ENCODE measurements at places on chromosomes 16 and 17.

- H3K27ac ChIP-seq = no peak overlapping the region
- H3K4me1 ChIP-seq = peaks cover 4% of the 10 kb centered on the region
- no peaks in the 10 kb centered on the region for H3K27me3 ChIP-seq
- no peak for DNase-seq
These were observed 22.3 kb downstream of the ERN1 start for GRCh38 chr17:64107500-64108236.

DNA sequence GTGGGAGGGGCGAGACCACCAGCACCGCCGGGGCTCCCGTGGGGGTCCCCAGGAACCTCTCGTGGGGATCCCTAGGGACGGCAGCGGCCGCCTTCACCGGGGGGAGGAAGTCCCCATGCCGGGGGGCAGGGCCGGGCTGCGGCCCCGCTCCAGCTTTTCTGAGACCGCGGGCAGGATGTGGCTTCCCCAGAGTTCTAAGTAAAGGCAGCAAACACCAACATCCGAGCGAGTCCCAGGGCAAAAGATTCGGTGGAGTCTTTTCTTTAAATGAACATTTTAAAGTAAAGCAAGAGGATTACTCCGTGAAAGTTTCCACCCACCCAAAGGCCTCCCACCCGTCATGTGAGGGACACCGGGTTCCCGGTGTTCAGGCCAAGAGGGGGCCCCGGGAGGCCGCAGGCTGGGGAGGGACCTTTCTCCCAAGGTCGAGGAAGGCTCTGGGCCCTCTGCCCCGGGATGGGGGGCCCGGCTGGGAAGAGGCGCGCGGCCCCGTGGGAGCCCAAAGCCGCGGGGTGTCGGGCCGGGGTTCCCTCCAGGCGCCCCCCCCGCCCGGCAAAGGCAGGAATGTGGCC lies 137.2 kb upstream of the RPH3AL start:
- DNase-seq = no peak
- H3K4me1 ChIP-seq = peaks cover 9% of the 10 kb centered on the region
- no peaks in the 10 kb centered on the region for H3K36me3 ChIP-seq
- H3K4me3 ChIP-seq = peak overlapping the region; percentile 59
- no peak overlapping the region for H3K27ac ChIP-seq

- no peak overlapping the region for H3K4me3 ChIP-seq
- no peak for DNase-seq
- no peaks in the 10 kb centered on the region for H3K27me3 ChIP-seq
- H3K27ac ChIP-seq = no peak overlapping the region
These were observed 204.5 kb upstream of the CDH5 start for GRCh38 chr16:66161942-66162341.

DNA sequence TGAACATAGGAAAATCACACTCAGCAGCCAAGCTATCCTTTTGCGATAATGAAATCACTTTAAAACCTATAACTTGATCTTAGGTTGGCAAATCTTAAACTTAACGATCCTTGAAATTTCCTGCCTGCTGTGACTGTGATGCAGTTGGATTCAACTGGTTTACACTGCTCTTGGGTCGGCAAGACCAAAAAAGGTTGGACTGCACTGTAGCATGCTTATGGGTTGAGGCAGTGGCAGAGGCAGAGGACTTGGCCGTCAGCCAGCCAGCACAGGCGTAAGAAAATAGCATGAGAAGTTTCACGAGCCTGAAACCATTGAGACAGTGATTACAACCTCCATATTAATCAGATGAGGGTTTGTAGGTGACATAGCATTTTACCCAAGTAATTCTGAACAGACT lies 21.4 kb downstream of the WSB1 start:
- H3K27ac ChIP-seq = no peak overlapping the region
- no peaks in the 10 kb centered on the region for H3K4me1 ChIP-seq
- peak; percentile 85 for DNase-seq
- no peak overlapping the region for H3K4me3 ChIP-seq

- H3K4me1 ChIP-seq = no peaks in the 10 kb centered on the region
- DNase-seq = no peak
- H3K27me3 ChIP-seq = no peaks in the 10 kb centered on the region
- no peak overlapping the region for H3K27ac ChIP-seq
- H3K4me3 ChIP-seq = no peak overlapping the region
These were observed 36.4 kb downstream of the AKAP1 start for GRCh38 chr17:57121308-57122042.

DNA sequence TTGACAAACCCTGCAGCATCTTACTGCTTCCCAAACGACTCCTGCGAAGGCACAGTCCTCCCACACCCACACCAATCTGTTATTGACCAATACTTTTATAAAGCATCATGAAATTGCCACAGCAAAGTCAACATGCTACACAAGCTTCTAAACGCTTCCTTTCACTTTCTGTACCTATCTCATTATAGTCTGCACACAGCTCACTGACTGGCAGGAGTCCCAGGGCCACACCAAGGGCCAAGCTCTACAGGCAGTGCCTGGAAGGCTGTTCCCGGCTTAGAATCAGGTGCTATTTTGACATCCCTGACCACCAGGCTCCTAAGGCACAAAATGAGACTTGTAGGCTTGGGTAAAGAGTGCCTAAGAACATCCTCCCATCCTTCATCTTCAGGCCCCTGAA lies 39.5 kb downstream of the USP7 start:
- peaks cover 36% of the 10 kb centered on the region for H3K36me3 ChIP-seq
- no peak for DNase-seq
- no peak overlapping the region for H3K27ac ChIP-seq
- H3K4me1 ChIP-seq = peaks cover 3% of the 10 kb centered on the region

GRCh38 chr16:49978569-49979326 lies 46.3 kb upstream of the CNEP1R1 start:
- no peaks in the 10 kb centered on the region for H3K36me3 ChIP-seq
- no peak overlapping the region for H3K4me3 ChIP-seq
- no peaks in the 10 kb centered on the region for H3K27me3 ChIP-seq

- no peaks in the 10 kb centered on the region for H3K27me3 ChIP-seq
- H3K4me1 ChIP-seq = no peaks in the 10 kb centered on the region
- no peak overlapping the region for H3K27ac ChIP-seq
- DNase-seq = no peak
- no peaks in the 10 kb centered on the region for H3K36me3 ChIP-seq
- H3K4me3 ChIP-seq = no peak overlapping the region
These were observed 25.6 kb downstream of the CMTR2 start for GRCh38 chr16:71263582-71263981.

GRCh38 chr16:67240506-67240905 lies 6.8 kb downstream of the FHOD1 start:
- H3K4me3 ChIP-seq = no peak overlapping the region
- peaks cover 43% of the 10 kb centered on the region for H3K4me1 ChIP-seq
- peak overlapping the region; percentile 95 for H3K27ac ChIP-seq
- DNase-seq = no peak
- H3K27me3 ChIP-seq = no peaks in the 10 kb centered on the region

- H3K27me3 ChIP-seq = no peaks in the 10 kb centered on the region
- H3K4me1 ChIP-seq = peaks cover 3% of the 10 kb centered on the region
- no peak for DNase-seq
- no peak overlapping the region for H3K27ac ChIP-seq
- H3K36me3 ChIP-seq = no peaks in the 10 kb centered on the region
These were observed 69.2 kb downstream of the C16orf78 start for GRCh38 chr16:49442805-49443204.

- no peak overlapping the region for H3K4me3 ChIP-seq
- H3K36me3 ChIP-seq = no peaks in the 10 kb centered on the region
- no peaks in the 10 kb centered on the region for H3K27me3 ChIP-seq
- no peaks in the 10 kb centered on the region for H3K4me1 ChIP-seq
These were observed 32.8 kb upstream of the ABCC12 start for GRCh38 chr16:48188449-48189102.

GRCh38 chr16:65409510-65409909 lies 287.6 kb upstream of the CDH11 start:
- H3K27me3 ChIP-seq = no peaks in the 10 kb centered on the region
- no peak overlapping the region for H3K4me3 ChIP-seq
- H3K36me3 ChIP-seq = no peaks in the 10 kb centered on the region
- H3K27ac ChIP-seq = no peak overlapping the region
- peaks cover 3% of the 10 kb centered on the region for H3K4me1 ChIP-seq

DNA sequence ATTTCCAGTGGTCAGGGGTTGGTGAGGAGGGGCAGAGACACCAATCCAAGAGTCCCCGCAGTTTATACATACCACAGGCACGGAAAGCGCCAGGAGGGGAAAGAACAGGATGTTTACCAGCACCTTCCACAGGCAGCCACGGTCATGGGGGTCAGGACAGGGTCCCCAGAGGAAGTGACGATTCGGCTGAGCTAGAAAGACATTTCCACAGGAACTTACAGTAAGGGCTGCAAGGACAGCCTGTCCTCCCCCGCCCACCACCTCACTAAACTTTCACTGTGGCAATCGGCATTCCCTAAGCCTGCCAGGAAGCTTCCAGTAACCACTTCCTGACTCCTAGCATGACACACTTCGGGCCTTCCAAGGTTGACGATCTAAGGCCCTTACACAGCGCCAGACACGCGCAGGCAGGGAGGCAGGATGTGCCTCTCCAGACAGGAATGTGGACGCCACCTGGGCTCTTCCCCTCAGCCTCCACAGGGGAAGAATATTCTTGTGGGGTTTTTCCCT lies 1.2 kb upstream of the MT2A start:
- H3K27ac ChIP-seq = peak overlapping the region; percentile 50
- H3K4me1 ChIP-seq = peaks cover 31% of the 10 kb centered on the region
- H3K36me3 ChIP-seq = no peaks in the 10 kb centered on the region
- H3K27me3 ChIP-seq = peaks cover 3% of the 10 kb centered on the region

- H3K4me1 ChIP-seq = no peaks in the 10 kb centered on the region
- no peak overlapping the region for H3K4me3 ChIP-seq
- no peak overlapping the region for H3K27ac ChIP-seq
- no peak for DNase-seq
These were observed 1373.3 kb upstream of the GOT2 start for GRCh38 chr16:60107437-60107836.

DNA sequence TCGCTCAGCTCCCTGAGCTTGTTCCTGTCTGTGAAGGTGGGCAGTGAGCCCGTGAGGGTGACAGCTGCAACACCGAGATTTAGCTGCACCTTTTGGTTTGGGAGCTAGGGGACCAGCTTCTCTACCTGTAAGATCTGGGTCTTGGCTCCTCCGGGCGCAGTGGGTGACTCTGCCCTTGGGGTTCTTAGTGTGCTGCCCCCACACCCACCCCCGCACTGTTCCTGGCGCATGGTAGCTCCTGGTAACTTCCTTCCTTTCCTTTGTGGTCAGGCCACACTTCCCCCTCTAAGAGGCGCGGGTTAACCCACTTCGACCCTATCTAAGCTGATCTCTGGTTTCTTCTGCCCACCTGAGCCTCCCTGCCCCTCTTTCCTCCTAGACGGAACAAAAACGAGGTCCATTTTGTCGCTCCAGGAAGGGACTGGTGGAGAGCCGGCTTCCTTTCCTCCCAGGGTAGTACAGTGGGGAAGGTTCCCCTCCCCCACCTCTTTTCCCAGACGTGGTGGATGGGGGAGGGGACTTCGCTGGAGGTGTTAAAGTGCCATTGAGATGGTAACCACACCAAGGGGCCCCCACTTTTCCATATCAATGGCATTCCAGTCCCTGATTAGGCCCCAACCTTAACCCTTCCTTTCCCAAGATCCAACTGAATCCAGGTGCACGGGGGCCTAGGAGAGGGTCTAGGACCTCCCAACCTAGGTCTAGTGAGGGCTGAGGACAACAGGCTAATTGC lies 4.6 kb upstream of the CLDN9 start:
- peaks cover 59% of the 10 kb centered on the region for H3K4me1 ChIP-seq
- H3K27ac ChIP-seq = peak overlapping the region; percentile 100
- no peak for DNase-seq
- H3K4me3 ChIP-seq = no peak overlapping the region
- H3K27me3 ChIP-seq = no peaks in the 10 kb centered on the region

DNA sequence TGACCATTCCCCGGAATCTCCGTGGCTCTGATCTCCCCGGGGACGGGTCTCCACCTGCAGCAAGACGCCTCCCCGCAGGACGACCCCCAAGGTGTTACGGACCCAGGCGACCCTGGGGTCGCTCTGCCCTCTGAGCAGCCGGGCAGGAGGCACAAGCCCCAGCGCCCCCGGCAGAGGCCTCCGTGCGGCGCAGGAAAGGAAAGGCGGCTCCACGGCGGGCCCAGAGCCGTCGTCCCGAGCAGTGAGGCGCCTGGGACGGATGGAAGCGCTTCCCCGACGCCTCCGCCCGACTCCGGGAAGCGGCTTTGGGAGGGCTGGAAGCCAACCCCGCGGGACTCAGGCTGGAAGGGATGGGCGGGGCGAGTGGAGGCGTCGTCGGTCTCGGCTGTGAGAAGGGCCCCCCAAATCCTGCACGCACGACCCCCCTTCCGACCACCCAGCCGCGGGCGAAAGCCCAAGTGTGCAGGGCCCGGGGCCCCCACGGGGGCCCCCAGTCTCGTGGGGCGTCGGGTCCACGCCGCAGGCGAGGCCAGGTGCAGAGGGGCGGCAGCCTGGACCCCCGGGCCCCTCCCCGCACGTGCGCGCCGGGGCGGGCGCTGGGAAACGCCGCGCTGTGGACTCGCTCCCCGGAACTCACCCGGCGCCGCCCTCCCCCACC lies 32.7 kb upstream of the RPH3AL start:
- H3K4me1 ChIP-seq = peaks cover 6% of the 10 kb centered on the region
- H3K36me3 ChIP-seq = no peaks in the 10 kb centered on the region
- H3K27me3 ChIP-seq = peaks cover 22% of the 10 kb centered on the region

DNA sequence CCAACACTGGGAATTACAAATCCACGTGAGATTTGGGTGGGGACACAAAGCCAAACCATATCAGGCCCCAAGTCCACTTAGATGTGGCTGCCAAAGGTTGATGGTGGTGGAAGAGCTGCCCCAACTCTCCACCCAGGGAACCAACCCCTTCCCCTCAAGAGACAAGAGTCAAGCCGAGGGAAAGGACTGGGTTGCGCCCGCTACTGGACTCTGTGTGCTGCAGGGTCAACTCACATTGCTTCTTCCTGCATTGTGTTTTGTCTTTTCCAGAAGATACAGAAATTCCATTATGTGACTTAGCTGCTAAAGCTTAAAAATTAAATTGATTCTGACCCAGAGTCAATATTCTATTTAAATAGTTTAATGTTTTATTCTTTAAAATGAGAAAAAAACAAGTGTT lies 58.5 kb downstream of the ADAMTS18 start:
- H3K27ac ChIP-seq = peak overlapping the region; percentile 51
- no peak for DNase-seq
- H3K27me3 ChIP-seq = no peaks in the 10 kb centered on the region
- H3K4me3 ChIP-seq = no peak overlapping the region
- peaks cover 21% of the 10 kb centered on the region for H3K4me1 ChIP-seq

GRCh38 chr16:87740441-87740840 lies 25.3 kb downstream of the KLHDC4 start:
- no peak for DNase-seq
- H3K27me3 ChIP-seq = no peaks in the 10 kb centered on the region
- H3K4me3 ChIP-seq = no peak overlapping the region
- no peaks in the 10 kb centered on the region for H3K4me1 ChIP-seq

GRCh38 chr16:68062910-68063393 lies 22.2 kb upstream of the NFATC3 start:
- H3K4me3 ChIP-seq = no peak overlapping the region
- H3K27me3 ChIP-seq = no peaks in the 10 kb centered on the region
- DNase-seq = no peak
- H3K27ac ChIP-seq = no peak overlapping the region
- H3K4me1 ChIP-seq = no peaks in the 10 kb centered on the region
- H3K36me3 ChIP-seq = peaks cover 16% of the 10 kb centered on the region

GRCh38 chr17:16377941-16378341 lies 3.0 kb upstream of the UBB start:
- no peak for DNase-seq
- no peak overlapping the region for H3K27ac ChIP-seq
- H3K36me3 ChIP-seq = peaks cover 12% of the 10 kb centered on the region
- no peak overlapping the region for H3K4me3 ChIP-seq
- H3K27me3 ChIP-seq = no peaks in the 10 kb centered on the region

All from trophoblast cell (in vitro differentiated cells and primary cell).